ENCODE measurements at places on chromosomes 4 and X.

- DNase-seq, result no peak
These were observed 479.5 kb upstream of the AGA start for GRCh38 chr4:177921715-177922114.

DNA sequence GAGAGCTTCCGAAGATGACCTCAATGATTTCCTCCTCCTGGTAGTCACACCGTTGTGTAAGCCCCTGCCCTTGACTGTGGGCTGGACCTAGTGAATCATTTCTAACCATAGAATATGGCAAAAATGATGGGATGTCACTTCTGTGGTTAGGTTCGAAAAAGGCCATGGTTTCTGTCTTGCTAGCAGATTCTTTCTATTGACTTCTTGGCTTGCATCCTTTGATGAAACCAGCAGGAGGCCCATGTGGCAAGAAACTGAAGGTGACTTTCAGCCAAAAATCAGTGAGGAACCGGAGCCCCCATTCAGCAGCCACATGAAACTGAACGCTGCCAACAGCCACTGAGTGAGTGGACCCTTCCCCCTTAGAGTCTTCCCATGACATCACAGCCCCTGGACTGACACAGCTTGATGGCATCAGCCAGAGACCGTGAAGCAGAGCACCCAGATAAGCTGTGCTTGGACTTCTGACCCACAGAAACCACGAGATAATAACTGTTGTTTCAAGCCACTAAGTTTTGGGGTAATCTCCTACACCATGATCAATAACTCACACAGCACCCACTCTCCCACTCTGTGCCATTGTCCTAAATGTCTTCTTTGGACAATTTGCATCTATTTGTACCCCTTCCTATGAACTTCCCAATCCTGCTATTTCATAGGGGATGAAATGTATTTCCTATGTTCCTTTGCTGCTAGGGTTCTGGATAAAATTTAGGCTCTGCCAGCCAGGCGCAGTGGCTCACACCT is 148.0 kb upstream of the STX18 start:
- no peak for DNase-seq

GRCh38 chr4:74473155-74473811 is 28.3 kb downstream of the AREG start:
- no peak for DNase-seq

DNA sequence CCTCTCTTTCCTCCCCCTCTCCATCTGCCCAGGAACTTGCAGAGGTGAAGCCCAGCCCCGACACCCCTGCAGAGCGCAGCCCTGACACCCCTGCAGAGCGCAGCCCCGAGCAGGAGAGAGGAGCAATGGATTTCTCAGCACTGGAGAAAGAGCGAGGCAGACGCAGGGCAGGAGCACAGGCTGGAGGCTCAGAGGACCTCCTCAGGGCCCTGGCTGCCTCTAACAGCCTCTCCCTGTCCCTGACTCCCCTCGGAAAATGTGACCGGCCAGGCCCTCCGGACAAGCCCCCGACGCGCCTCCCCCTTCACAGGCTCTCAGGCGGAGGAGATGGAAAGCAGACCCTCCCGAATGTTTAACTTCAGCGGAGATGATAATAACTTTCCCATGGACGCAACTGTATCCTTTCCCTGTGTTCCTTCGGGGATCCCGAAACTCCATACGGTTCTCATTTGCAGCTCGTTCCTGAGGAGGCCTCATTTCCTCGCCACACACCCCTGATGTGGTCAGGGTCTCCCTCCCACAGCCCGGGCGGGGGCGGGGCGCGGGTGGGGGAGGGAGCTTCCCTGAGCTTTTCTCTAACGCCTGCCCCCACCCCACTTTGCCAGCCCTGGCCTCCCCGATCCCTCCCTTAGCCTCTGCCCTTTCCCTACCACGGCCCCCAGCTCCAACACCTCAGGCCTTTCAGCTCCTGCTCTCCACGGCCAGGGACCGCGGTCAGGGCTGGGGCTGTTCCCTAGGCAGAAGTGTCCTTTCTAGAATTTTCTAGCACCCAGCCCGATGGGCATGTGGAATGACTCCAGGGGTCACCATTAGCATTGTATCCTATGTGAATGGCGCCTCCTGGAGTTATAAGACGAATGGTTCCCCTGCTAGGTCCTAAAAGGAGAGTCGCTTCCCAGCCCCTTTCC is 201.1 kb upstream of the BCOR start:
- DNase-seq, result no peak

DNA sequence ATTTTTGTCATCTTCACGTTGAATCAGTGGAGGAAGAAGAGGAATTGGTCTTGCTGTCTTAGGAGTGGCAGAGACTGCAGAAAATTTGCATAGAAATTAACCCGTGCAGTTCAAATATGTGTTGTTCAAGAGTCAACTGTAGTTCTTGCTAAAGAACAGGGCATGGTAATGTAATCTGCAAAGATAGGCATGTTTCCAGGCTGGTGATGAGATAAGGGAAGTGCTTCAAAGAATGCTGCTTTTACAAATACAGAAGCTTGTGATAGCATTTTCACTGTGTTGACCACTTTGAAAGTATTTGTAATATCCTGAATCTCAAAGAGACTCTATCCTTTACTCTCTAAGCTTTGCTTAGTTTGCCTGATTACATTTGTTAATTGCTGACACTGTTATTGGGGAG is 60.1 kb downstream of the PRRG1 start:
- no peak for DNase-seq

DNA sequence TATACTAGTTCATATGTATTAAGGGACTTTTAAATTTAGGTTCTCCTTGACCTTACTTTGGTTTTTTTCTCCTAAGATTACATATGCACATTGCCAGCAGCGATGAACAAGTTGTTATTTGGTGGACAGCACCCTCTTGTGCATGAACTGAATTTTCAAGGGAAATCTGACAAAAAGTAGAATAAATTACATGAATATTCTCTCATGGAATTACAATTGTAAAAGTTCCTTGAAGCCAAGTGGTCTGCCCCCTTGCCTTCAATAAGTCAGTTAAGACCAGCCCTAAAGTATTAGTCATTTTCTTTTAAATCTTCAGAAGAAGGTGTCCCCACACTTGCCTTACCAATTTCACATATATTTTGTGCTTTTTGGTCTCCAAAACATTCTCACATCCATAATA is 30.7 kb upstream of the SMARCA5 start:
- DNase-seq, result no peak

- DNase-seq, result no peak
These were observed 154.6 kb downstream of the CCSER1 start for GRCh38 chr4:90281541-90282355.

GRCh38 chr4:112302320-112303274 is 5.4 kb downstream of the ALPK1 start:
- no peak for DNase-seq

DNA sequence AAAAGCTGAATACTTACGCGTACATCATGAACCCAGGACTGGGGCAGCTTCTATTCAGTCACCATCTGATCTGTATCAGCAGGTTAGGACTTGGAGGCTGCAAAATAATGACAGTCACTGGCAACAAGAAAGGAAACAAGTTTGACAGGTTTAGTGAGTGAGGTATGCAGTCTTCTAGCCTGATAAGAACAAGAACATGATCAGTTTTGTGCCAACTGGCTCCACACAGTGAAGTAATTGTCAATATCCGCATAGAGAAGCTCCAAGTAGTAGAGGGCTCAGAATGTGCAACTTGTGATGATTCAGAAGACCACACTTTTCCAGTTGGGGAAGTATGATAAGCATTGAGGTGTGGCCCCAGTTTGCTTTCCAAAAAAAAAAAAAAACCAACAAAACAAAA is at the start of gene TMPRSS11F:
Gene TMPRSS11F (minus strand): TSS at position 77 of the 400 bp plus-strand sequence. CDS start 49 bp downstream, at position 28.
- no peak for DNase-seq

GRCh38 chr4:169811476-169811875 is 53.7 kb upstream of the HPF1 start:
- no peak for DNase-seq

GRCh38 chr4:129578336-129578735 is 482.4 kb downstream of the C4orf33 start:
- no peak for DNase-seq

DNA sequence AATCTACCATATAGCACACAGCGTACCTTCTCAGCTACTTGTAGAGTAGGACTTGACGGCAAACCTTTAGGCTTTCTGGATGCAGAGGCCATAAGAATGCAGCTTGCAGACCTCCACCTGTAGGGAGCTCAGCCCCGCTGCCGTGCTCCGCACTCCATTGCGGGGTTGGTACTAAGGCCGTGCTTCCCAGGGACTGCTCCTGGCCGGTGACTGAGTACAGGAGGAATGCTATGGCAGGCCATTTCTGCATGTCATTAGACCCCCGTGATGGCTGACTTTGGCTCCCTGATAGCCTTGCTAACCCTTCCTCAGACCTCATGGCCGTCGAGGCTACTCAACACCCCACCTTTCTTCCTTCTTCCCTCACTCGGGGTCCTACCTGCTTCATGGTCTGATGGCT is 26.4 kb downstream of the TIGD2 start:
- DNase-seq, result no peak

DNA sequence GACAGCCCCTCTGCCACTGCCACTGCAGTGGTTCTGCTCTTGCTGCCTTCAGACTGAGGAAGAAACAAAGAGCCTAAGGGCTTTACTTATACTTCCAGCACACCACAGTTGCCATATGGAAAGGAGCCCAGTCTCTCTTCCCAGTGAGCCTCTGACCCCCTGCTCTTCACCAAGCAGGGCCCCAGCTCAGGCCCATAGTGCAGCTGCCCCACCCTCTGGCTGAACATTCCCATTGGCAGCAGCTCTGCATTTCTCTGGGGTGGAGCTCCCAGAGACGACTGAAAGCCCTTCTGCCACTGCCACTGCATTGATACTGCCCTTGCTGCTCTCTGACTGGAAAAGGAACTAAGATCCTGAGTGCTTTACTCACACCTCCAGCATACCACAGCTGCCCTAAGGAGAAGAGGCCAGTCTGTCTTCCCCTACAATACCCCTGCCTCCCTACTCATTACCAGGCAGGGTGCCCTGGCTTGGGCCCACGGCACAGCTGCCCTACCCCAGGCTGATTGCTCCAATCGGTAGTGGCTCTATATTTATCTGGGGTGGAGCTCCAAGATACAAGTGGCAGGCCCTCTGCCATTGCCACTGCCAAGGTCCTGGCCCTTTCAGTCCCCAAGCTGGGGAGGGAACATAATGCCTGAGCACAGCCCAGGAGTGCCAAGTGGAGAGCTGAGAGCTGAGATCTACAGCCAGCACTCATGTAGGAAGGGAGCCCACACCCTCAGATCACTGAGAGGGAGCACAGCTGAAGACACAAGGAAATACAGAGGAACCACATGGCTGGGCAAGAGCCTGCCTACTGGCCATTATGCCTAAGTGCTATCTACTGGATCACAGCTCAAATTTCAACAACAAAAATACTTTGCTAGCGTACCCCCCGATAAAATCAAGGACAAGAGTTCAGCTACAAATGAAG is 36.0 kb downstream of the AWAT2 start:
- no peak for DNase-seq

GRCh38 chr4:165682611-165683010 is 190.4 kb upstream of the TLL1 start:
- DNase-seq, result no peak

DNA sequence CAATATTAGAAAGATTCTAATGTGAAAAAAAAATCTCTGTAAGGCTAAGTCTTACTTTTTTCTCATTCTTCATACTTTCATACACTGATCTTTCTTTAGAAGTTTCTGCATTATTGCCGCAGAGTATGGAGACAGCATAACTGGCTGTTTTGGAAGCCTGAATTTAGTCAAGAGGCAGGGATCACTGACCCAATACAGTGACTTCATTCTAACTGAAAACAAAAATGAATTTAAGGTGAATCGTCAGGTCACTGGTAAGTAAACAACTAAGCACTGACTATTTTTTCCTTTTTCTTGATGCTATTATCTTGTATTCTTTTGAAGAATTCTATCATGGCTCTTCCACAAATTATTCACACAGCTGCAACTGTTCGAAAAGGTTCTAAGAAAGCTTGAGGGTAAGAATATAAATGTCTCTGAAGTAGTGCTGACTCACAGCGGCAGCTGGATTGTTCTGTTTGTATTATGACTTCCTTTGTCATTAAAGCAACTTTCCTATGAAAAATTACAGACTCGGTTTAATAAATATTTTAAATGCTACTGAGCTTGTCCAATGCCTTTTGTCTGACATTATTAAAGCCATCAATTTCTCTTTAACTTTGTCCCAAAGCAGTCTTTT is 609.3 kb downstream of the FSTL5 start:
- DNase-seq, result no peak

GRCh38 chr4:138669479-138670315 is 345.9 kb upstream of the NOCT start:
- no peak for DNase-seq

GRCh38 chr4:74474345-74475090 is 29.6 kb downstream of the AREG start:
- DNase-seq, result no peak

DNA sequence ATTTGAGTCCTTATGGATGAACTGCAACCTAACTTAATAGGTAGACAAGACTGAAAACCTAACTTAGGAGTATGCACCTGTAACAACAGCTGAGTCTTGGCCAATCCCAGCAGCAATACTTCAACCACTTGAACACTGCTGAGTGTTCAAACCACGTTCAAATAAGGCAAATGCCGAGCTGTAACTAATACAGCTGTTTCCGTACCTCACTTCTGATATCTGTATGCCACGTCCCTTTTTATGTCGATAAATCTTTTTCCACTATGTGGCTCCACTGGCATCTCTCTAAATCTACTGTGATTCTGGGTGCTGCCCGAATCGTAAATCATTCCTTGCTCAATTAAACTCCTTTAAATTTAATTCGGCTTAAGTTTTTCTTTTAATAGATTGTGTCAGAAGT is 459.7 kb downstream of the INPP4B start:
- no peak for DNase-seq

DNA sequence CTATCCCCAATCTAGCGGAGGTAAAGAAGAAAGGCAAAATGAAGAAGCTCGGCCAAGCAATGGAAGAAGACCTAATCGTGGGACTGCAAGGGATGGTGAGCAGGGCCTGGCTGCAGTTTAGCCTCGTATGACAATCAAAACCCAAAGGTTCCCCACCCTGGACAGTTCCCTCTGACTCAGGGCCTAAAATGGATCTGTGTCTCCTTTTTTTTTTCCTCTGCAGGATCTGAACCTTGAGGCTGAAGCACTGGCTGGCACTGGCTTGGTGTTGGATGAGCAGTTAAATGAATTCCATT is 986 bp downstream of the HDAC6 start:
- DNase-seq, result no peak

DNA sequence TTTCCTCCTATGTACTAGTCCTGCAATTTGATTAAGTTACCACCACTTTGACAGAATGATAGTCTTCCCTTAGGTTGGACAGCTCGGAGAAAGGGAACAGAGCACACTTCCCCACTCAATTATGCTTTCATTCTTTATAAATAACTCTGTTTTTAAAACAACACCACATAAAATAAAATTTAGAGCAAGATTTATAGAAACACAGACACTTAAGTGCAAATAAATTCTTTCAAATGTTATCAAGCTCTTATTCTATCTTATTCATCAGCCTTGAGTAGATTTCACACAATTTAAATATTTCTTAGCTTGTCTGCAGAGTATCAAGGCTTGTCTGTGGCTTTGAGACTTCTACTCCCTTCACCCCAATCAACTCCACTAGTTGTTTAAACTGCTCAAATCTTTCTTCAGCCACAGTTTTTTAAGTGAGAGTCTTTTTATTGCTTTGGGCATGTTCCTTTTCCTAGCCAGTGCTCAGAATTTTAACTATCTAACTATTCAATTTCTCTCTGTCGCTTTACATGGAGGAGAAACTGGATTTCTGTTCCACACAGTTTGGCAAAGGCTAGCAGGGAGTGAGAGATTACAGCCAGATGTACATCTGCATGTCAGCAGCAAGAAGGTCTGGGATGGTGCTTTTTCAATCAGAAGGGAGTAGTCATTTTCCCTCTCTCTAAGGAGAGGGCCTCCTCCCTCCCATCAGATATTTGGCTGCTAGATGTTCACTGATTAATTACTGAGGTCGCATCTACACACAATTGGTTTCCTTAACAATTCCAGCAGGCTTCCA is 53.1 kb upstream of the PLAC1 start:
- DNase-seq, result no peak

GRCh38 chr4:66059136-66059535 is 388.8 kb upstream of the EPHA5 start:
- DNase-seq, result no peak

All from stimulated activated CD4-positive, alpha-beta T cell treated with anti-CD3 and anti-CD28 coated beads, Interleukin-15, amount 100 ng/mL, for 48 hours (primary cell).